ENCODE measurements at places on chromosomes 2 and 18. TPM values are rescaled to one million over a fixed set of nuclear protein-coding genes. Genes with fewer than 3 reads are reported as not detected.

GRCh38 chr2:170139276-170139967 is 38.5 kb upstream of the MYO3B start:
- no peak overlapping the region for H3K4me3 ChIP-seq
- no peaks in the 10 kb centered on the region for H3K4me1 ChIP-seq
- H3K36me3 ChIP-seq: no peaks in the 10 kb centered on the region
- no peak overlapping the region for H3K27ac ChIP-seq

DNA sequence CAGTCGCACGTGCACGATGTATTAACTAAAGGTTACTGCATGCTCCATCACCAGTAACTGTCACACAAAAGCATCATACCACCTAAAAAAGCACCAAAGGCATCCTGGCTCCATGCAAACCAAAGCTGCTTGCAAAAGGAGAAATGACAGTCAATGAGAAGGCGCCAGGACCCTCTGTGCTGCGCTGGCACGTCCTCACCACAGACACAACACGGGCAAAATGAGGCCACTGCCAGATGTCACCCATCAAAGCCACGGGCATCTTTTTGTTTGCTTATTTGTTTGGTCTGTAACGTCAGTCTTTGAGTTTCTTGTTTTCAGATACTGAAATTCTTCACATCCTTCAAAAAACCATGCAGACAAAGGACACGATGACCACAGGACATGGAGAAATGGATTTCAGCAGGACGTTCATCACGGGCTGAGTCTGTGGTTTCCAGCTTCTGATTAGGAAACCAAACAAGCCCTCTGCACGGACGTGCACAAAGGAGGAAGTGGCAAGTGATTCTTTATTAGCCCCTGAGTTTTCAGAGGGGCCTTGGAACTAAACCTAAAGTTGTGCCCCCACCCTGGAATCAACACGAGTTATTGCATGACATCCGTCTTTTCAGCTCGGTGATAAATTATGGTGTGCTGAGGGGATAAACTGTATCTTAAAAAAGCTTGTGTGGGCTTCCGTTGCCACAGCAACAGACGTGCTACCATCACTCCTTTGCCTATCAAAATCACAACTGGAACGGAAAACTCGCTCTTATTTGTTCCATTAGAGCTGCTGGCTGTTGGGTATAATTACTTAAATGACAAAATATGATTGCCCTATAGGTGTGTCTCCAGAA is 181.8 kb downstream of the EIPR1 start:
- H3K36me3 ChIP-seq: peaks cover 54% of the 10 kb centered on the region
- H3K4me1 ChIP-seq: no peaks in the 10 kb centered on the region
- H3K4me3 ChIP-seq: no peak overlapping the region
- DNase-seq: no peak
- H3K27ac ChIP-seq: no peak overlapping the region

- DNase-seq: peak; percentile 88
- H3K27me3 ChIP-seq: no peaks in the 10 kb centered on the region
- peak overlapping the region; percentile 47 for H3K4me3 ChIP-seq
- H3K4me1 ChIP-seq: peaks cover 3% of the 10 kb centered on the region
Measured at GRCh38 chr18:63074981-63075404, 244.6 kb downstream of the BCL2 start.

DNA sequence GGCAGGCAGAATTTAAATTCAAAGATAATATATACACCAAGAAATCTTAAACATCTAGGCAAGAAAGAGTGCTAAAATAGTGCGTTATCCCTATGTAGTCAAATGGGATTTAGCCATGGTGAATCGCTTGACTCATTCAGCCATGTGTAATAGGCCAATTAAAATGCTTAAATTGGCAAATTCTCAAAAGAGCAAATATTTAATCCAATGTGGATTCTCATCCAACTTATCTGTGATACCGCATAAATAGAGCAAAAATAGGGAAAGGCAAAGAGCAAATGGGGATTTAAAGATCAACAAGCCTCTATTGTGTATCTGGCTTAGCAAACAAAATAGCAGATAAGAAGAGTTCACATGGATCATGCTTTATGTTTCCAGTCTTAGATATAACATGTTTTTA is 123.2 kb upstream of the RPRM start:
- no peaks in the 10 kb centered on the region for H3K36me3 ChIP-seq
- no peaks in the 10 kb centered on the region for H3K27me3 ChIP-seq
- no peak for DNase-seq
- no peaks in the 10 kb centered on the region for H3K4me1 ChIP-seq
- no peak overlapping the region for H3K27ac ChIP-seq

DNA sequence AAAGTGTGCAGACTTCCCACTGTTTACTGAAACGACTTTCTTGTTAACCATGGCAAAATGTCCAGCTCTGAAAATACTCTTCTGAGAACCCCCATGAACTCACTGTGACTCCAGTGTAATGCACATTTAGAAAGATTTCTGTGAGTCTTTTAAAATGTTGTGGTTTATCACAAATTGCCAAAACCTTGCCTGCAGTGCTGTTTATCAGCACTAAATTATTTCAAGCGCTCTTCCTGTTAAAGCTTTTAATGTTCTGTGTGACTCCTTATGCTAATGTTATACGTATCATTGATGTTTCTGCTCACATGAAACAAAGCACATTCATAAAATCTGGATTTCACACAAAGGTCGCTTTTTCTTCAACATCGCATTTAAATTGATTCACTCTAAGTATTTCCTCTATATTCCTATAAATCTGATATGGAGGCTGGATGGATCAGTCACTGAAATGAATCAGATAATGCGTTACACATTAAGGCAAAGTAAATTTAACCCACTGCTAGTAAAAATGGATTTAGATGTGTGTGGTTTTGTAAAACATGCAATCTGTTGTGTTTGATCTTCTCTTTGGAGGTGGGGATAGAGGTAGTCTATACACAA is 521.2 kb downstream of the NYAP2 start:
- H3K36me3 ChIP-seq: no peaks in the 10 kb centered on the region
- no peaks in the 10 kb centered on the region for H3K27me3 ChIP-seq
- DNase-seq: no peak
- no peak overlapping the region for H3K27ac ChIP-seq
- H3K4me3 ChIP-seq: no peak overlapping the region

- H3K27ac ChIP-seq: no peak overlapping the region
- no peak overlapping the region for H3K4me3 ChIP-seq
- no peak for DNase-seq
- no peaks in the 10 kb centered on the region for H3K27me3 ChIP-seq
- no peaks in the 10 kb centered on the region for H3K36me3 ChIP-seq
Measured at GRCh38 chr18:67875060-67875459, 358.5 kb upstream of the DSEL start.

GRCh38 chr2:4369826-4370419 is 666.5 kb downstream of the DCDC2C start:
- no peaks in the 10 kb centered on the region for H3K4me1 ChIP-seq
- no peak overlapping the region for H3K4me3 ChIP-seq
- H3K27ac ChIP-seq: no peak overlapping the region
- no peak for DNase-seq

DNA sequence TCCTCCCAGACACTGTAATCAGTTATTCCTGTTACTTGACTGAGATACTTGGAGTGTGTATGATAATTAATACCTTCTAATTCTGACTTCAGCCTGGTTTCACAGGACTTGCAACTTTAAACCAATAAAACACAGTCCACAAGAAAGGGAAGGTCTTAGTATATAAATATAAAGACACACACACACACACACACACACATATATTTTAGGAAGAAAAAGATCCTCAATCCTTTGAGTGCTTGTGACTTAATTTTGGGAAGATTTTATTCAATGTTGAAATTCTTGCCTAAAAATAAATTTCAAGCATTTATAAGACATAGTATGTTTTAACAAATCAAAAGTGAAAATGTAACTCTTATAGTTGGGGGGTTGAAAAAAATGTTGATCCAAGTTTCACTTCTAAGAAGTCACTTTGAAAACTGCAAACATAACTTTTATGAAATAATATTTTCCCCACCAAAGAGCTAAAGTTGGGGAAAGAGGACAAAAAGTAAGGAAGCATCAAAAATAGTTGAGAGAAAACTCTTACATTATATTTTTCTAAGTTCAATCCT is 824 bp upstream of the VPS54 start:
- H3K27me3 ChIP-seq: no peaks in the 10 kb centered on the region
- H3K27ac ChIP-seq: peak overlapping the region; percentile 100
- peaks cover 40% of the 10 kb centered on the region for H3K4me1 ChIP-seq
- H3K36me3 ChIP-seq: no peaks in the 10 kb centered on the region
- H3K4me3 ChIP-seq: peak overlapping the region; percentile 81
- DNase-seq: no peak

DNA sequence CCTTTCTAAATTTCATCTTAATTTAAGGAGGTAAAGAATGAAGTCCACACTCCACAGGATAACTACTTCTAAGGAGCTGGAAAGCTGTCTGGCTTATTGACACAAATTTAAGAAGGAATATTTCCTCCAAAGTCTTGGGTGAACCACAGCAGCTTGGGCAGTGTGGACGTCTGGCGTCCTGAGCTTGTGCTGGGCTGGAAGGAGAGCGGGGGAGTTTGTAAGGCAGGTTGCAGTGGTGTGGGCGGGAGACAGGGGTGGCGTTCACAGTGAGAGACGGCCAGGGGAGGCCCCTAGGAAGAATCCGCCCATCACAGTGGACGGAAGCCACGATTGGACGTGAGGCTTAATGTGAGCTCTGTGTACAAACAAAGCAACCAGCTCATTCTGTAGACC is 25.7 kb downstream of the ADI1 start:
- H3K27ac ChIP-seq: peak overlapping the region; percentile 34
- no peak overlapping the region for H3K4me3 ChIP-seq
- H3K36me3 ChIP-seq: peaks cover 18% of the 10 kb centered on the region
- DNase-seq: peak; percentile 88

- H3K36me3 ChIP-seq: no peaks in the 10 kb centered on the region
- peak; percentile 21 for DNase-seq
- H3K27me3 ChIP-seq: no peaks in the 10 kb centered on the region
- H3K4me3 ChIP-seq: no peak overlapping the region
- no peak overlapping the region for H3K27ac ChIP-seq
Measured at GRCh38 chr2:179837408-179837807, 24.0 kb downstream of the ZNF385B start.

DNA sequence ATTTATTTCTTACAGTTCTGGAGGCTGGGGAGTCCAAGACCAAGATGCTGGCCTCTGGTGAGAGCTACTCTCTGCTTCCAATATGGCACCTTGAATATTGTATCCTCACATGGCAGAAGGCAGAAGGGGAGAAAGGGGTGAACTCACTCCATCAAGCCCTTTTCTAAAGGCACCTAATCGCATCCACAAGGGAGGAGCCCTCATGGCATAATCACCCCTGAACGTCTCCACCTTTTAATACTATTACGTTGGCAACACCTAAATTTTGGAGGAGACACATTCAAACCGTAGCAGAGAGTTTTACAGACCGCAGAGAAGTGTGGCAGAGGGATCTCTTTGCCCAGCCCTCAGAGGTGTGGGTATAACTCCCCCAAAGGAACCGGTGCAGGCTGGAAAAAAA is 142.6 kb upstream of the BCL2L11 start:
- H3K27me3 ChIP-seq: no peaks in the 10 kb centered on the region
- H3K4me3 ChIP-seq: no peak overlapping the region
- DNase-seq: no peak

- no peaks in the 10 kb centered on the region for H3K36me3 ChIP-seq
- H3K27me3 ChIP-seq: no peaks in the 10 kb centered on the region
- no peak overlapping the region for H3K4me3 ChIP-seq
- no peak for DNase-seq
- no peaks in the 10 kb centered on the region for H3K4me1 ChIP-seq
Measured at GRCh38 chr18:31970617-31971016, 27.7 kb upstream of the TRAPPC8 start.

DNA sequence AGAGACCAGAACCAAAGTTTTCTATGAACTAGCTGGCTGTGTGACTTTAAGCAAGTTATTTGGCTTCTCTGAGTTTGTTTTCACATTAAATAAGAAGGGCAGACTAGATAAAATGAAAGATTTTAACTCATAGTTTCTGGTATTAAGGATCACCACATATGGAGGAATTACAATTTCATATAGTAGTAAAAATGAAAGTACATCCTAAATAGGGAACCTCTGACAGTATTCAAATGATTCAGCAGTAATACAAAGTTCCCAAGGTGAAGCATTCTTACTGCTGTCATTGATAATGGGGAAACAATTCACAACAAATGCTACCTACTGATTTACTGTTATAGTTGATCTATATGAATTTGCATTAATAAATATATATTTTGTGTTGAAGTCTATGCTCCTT is 170.3 kb upstream of the VRK2 start:
- no peaks in the 10 kb centered on the region for H3K27me3 ChIP-seq
- no peak overlapping the region for H3K4me3 ChIP-seq
- DNase-seq: no peak
- H3K4me1 ChIP-seq: no peaks in the 10 kb centered on the region
- no peak overlapping the region for H3K27ac ChIP-seq

DNA sequence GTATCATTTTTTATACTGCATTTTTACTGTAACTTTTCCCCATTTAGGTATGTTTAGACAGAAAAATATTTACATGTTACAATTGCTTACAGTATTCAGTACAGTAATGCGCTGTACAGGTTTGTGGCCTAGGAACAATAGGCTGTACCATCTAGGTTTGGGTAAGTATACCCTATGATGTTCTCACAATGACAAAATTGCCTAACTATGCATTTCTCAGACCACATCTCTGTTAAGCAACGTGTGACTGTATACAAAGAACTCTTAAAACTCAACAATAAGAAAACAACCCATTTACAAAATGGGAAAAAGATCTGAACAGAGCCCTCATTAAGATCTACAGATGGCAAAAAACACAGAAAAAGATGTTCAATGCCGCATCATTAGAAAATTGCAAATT is 29.4 kb downstream of the FAM210A start:
- no peak for DNase-seq
- no peaks in the 10 kb centered on the region for H3K4me1 ChIP-seq
- H3K27ac ChIP-seq: no peak overlapping the region
- H3K36me3 ChIP-seq: no peaks in the 10 kb centered on the region

The MGAT4A gene
- total RNA-seq: 81.1 TPM

The SH2D6 gene
- 2.2 TPM for total RNA-seq

The IL1F10 gene
- total RNA-seq: not detected

The CNDP1 gene
- total RNA-seq: not detected

The CABYR gene
- not detected for total RNA-seq

The RSAD2 gene
- 1.6 TPM for total RNA-seq

The DYNAP gene
- total RNA-seq: not detected

The SLC9A4 gene
- total RNA-seq: 120 TPM

The REG3G gene
- total RNA-seq: not detected

The MAP2 gene
- 11.1 TPM for total RNA-seq

The VSNL1 gene
- total RNA-seq: 21.9 TPM

The UGT1A10 gene
- 2.0 TPM for total RNA-seq
